T-helper 2 cell (primary cell): ENCODE measurements at places on chromosomes 2 and 18.
A peak's percentile ranks its signal among the peaks of the same experiment; 100 is the strongest.

DNA sequence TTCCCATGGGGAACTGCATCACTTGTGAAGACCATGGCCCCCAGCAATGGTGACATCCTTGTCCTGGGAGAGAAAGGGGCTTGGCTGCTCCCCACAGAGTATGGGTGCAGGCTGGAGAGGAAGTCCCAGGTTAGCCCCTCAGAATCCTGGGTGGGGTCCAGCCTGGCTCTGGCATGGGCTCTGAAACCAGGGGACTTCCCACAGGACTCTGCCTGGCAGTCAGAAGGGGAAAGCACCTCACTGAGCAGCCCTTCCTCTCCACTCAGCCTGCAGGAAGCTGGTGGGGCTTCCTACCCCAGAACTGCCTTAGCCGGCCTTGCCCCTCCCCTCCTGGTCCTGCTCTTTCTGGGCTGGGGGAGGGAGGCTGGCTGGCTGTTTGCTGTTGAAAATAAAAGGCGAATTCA is 3.7 kb downstream of the NEURL3 start:
- no peak for DNase-seq

DNA sequence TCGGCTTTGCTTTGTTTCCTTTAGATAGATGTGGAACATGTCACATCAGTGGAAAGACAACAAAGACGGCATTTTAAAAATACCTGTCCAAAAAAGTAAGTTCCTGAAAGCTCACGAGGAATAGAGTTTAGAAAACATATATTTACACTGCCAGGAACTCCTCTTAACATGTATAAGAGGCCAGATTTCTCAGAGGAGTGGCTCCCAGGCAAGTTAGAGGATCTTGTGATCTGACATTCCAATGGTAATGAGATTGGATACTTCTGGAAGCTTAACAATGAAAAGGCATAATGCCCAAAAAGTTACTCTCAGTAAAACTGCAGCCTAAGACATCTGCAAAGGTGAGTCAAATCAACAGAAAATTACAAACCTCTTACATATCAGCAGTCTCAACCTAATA is 77.1 kb downstream of the CYRIA start:
- no peak for DNase-seq

GRCh38 chr2:68917034-68917718 is 35.5 kb downstream of the GKN2 start:
- DNase-seq, result no peak

DNA sequence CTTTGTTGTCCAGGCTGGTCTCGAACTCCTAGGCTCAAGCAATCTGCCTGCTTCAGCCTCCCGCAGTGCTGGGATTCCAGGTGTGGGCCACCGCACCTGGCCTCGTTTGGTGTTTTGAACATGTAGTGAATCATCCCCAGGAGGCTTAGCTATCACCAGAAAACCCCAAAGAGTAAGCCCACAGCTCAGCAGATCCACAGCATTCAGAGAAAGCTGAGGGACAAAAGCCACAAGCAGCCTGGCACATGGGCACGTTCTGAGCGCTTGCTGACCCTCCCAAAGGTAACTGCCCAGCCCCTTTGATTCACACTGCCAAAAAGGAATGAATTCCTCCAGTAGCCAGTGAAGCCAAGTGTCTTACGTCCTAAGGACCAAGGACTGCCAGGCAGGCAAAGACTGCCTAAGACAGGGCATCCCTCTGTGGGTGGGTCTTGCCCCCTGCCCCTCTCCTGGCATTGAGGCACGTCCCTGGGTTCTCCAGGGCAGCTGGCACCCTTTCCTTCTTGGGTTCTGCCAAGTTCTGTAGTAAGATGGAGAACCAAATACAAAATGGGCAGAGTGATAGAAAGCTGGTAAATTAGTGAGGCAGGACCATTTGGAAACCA is 31.7 kb downstream of the MBP start:
- no peak for DNase-seq

DNA sequence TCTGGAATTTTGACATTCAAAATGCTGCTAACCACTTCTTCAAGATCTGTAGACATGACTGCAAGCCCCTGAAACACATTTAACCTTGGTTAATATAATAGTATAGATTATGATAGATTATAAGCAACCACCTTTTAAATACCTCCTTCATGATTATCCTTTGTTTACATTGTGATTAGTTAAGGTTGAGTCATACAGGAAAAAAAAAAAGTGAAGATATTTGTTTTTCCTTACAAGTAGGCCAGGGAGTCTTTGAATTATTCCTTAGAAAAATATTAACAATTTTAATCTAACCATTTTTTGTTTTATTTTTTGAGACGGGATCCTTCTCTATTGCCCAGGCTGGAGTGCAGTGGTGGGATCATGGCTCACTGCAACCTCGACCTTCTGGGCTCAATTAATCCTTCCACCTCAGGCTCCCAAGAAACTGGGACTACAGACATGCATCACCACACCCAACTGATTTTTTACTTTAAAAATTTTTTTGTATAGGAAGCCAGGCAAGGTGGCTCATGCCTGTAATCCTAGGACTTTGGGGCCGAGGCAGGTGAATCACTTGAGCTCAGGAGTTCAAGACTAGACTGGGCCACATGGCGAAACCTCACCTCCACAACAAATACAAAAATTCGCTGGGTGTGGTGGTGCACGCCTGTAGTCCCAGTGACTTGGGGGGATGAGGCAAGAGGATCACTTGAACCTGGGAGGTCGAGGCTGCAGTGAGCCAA is 99.4 kb downstream of the SLC39A10 start:
- DNase-seq, result no peak

DNA sequence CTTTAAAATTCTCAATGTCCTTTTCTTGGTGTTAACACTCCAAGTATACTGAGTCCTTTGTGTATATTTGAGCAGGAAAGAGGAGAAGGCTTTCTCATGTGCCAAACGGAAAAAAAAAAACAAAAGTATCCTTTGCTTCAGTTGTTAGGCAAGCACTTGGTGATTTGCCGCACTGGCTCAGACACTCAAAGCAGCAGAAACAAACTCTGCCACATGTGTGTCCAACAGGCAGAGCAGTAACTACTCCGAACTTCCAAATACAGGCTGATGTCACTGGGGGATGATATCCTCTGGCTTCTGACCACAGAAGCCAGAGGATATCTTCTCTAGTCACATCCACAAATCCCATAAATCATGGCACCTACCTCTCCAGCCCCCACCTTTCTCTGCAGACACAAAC is 108.0 kb upstream of the SALL3 start:
- DNase-seq, result no peak

- no peak for DNase-seq
Measured at GRCh38 chr2:99672766-99673350, 183.0 kb upstream of the REV1 start.

- DNase-seq, result no peak
Measured at GRCh38 chr2:237514474-237515130, 27.6 kb downstream of the MLPH start.

- no peak for DNase-seq
Measured at GRCh38 chr18:62325806-62326645, 916 bp downstream of the TNFRSF11A start.

DNA sequence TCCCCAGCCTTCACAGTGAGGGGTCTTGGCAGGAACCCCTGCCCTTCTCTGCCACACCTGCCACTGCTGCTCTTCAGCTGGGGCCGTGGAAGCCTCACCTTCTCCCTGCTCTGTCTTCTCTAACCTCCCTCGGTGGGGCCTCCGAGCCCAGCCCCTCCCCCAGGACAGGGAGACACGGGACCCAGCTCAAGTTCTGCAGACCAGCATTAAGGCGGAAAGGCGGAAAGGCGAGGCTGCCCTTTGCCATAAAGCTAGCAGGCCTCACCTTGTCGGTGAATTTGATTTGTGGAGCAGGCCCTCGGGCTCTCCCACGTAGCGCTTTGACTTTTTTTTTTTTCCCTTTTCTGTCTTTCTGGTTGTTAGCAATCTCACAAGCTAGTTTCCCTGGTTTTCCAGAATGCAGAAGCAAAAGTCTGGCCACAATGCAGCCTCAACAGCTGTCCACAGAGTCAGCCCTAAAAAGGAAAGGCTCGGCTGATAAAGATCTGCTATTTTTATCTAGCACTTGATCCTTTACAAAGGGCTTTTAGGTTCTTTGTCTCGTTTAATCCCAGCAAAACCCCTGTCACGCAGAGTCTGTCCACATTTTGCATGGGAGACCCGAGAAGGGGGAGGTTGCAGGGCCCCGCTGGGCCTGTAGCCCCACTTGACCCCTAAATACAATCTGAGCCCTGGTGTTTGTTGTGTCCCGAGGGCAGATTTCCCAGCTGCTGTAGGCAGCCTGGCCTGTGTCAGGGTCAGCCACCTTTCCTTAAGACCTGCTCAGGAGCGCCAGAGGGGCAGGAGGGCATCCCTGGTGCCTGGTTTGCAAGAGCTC is 6.0 kb downstream of the ITM2C start:
- no peak for DNase-seq

GRCh38 chr18:57859314-57859713 is 56.2 kb upstream of the ATP8B1 start:
- DNase-seq, result peak; percentile 24
